ENCODE measurements at places on chromosomes 1 and 21.

- no peak for DNase-seq
These were observed 287.1 kb upstream of the ADGRL4 start for GRCh38 chr1:79293611-79294010.

DNA sequence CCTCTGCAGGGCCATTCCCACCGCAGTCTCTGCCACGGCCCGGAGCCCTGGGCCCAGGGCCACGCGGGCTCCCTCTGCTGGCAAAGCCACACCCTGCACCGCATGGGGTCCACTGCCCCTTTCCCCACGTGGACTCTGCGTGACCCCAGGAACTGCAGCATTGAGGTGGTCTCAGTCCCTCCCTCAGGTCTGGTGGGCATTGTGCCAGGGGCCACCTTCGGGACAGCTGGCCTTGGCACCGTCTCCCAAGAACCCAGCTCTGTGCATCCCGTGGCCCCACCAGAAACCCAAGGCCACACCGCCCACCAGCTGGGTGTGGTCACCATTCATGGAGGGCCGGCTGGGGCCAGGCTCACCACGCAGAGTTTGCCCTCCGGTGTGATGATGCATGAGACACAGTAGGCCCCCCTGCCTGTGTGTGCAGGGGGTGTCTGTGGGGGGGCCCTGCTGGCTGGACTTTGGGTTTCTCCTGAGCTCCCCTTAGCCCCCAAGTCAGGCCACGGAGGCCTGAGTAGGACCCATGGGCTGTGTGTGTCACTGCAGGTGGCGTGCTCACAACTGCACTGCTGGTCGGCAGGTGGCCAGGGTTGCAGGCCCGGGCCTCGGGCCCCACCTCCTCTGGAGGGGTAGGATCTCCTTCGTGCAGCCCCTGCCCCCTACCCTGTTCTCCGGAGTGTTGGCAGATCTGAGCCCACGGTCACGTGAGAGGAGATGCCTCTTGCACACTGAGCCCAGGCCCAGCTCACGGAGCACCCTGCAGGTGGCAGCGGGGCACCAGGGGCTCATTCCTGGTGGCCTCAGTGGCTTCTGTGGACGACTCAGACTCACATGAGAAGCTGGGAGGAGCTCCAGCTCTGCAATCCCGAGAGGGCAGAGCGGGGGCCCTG is 5.8 kb downstream of the VWA1 start:
- peak; percentile 54 for DNase-seq

DNA sequence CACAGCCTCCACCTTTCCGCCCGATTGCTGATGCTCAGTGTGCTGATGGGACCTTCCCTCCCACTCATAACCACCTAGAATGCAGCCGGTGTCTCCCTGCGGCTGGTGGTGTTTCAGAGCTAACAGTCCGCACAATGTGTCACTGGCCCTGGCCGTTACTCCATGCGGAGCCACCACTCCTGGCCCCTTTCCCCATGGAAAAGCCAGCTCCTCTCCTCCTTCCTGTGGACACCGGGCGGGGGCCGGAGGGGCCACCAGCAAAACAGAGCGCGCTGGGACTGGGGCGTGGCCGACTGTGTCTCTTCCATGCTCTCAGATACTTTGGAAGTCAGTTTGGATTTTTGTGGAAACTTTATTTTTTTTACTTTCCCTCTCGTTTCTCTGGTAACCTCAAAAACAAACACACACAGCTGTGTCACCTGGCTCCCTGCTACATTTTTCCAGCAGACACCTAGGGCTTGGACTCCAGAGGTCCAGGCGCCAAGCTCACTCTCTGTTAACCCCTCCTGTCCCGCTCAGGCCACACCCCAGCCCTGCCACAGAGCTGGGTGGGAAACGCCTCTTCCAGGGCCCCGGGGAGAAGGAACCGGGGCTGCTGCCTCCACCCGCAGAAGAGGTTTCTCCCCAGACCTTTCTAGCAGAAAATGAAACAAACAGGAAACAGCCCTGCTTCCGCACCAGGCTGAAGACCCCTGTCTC is 32.5 kb upstream of the COL6A2 start:
- DNase-seq, result no peak

DNA sequence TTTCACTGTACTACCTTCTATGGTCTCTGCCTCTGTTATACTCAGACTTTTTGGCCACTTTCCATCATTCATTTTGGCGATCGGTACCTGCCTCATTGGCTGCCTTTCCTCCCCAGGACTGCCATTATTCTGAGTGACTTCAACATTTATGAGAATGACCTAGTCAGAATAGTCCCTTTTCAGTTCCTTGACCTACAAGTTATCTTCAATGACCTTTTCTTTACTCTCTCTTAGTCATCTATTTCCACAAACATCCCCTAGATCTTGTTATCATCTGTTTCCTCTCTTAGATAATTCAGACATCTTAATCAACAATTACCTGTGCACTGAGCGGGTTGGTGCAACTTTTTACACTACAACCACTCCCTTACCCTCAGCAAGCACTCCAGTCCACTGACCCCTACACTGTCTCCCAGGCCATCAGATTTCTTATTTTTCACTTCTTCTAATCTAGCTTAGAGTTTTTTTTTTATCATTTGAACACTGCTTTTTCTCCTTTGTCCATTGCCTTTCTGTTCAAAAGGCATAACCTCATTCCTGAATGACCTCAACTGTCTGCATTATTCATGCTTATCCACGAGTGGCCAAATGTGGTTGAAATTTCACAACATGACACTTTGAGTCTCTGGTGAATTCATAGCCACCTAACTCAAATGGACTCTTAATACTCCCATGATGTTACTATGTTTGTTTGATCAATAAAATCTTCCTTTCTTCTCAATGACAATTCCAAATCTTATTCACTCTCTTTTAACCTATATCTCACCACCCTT is 112.7 kb downstream of the HMCN1 start:
- no peak for DNase-seq

- DNase-seq, result peak; percentile 59
These were observed 65.4 kb downstream of the MACF1 start for GRCh38 chr1:39269791-39270342.

GRCh38 chr1:74436078-74436477 is 76.3 kb downstream of the LRRC53 start:
- DNase-seq, result no peak

DNA sequence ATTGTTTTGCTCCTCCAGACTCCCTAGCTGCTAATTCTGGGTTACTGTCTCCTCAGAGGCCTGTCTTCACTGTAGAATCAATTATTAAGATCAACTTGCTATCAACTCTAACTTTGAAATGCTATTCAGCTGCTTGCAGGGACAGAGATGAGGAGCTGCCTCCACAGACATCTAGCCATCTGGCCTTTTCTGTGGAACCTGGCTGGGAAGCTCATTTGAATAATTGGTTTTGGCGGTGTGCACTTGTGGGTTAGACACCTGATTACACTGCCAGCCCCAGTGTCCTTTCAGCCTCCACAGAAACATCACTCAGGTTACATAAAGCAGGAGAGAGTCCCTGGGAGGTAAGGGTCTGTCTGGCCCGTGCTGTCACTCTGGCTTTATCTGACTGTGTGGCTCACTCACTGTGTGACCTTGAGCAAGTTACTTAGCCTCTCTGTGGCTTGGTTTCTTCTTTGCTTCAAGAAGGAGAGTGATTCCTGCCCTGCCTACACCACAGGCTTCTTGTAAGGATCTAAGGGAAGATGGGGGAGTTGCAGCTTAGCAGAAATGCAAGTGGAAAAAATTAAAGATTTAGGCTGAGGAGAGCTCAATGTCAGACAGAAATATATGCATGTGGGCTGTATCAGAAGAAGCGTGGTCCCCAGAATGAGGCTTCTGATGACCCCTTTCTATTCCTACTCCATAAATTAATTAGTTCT is 131.6 kb downstream of the BEND5 start:
- DNase-seq, result peak; percentile 78

GRCh38 chr1:192545896-192546521 is 29.6 kb upstream of the RGS1 start:
- DNase-seq, result no peak

- no peak for DNase-seq
These were observed 263.2 kb downstream of the TM2D1 start for GRCh38 chr1:61461406-61462384.

DNA sequence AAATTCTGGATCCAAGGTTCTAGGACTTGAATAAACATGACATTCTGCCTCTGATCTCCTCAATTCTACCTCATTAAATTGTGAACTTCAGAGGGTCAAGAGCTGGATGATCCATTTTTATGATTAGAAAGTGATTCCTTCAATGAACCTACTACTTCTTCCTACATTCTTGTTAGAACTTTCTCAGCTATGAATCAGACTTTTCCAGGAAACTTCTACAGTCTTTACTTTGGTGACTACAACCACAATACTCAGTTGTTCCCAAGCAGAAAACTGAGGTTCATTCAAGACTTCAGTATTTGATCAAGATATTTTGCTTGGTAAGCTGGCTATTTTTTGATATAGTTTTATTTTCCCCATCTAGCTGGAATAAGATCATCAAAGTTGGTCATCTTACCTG is 51.4 kb downstream of the CDC7 start:
- DNase-seq, result no peak

DNA sequence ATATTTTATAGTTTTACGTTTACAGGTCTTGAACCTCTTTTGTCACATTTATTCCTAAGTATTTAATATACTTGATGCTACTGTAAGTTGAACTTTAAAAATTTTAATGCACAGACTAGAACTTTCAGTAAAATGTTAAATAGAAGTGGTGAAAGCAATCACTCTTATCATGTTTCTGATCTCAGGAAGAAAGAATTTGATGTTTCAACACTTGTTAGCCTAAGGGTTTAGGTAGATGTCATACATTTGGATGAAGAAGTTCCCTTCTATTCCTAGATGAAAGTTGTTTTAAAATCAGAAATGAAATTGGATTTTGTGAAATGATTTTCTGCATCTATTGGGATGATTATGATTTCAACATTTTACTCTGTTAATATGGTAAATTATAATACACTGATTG is 63.6 kb upstream of the TTLL7 start:
- no peak for DNase-seq

DNA sequence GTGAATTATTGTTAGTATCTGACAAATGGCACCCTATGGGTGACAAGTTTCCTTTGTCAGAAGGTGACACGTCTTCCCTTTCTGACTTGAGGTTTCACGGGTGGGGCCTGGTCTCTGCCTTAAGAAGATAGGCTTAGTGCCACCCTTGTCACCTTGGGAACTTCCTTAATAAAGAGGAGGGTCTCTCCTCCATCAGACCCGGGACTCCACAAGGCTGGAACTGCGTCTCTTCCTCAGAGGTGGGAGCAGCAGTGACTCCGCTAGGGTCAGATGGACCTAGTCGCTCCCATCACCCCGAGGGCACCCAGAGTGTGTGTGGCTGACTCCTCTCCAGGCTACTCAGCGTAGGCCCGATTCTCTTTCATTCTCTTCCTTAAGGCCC is 774 bp upstream of the WDTC1 start:
- peak; percentile 26 for DNase-seq

GRCh38 chr1:93694039-93694438 is 12.4 kb upstream of the BCAR3 start:
- no peak for DNase-seq

DNA sequence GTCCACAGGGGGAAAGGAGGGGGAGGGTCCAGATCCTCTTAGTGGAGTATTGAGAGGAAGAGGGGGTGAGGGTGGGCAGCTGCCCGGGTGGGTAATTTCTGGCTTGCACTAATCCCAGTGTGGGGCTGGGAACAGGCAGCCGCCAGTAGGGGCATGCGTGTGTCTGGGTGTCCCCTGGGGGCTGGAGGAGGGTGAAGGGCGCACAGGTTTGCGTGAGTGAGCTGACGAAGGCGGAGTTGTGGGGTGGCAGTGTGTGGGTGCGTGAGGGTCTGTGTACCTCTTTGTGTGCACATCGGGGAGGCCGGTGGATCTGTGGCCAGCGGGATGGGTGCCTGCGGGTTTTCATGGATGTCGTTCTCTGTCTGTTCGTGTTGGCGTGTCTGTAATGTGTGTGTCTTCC is 97.3 kb downstream of the PAX7 start:
- no peak for DNase-seq

DNA sequence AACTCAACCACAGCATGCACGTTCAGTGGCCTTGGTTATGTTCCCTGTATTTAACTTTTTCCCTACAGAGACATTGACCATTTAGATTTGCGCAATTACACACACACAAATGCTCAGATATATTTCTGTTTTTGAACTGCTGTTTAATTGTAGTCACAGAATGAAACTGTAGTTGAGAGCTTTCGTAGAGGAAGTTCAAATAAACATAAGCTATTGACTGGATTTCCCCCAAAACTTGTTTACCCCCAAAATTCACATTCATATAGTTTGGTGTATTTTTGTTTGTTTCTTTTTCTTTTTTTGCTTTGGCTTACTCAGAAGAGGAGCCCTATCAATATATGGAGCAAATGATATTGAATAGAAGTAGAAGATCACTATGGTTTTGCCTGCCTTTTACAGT is 921.0 kb downstream of the ADGRL2 start:
- no peak for DNase-seq

DNA sequence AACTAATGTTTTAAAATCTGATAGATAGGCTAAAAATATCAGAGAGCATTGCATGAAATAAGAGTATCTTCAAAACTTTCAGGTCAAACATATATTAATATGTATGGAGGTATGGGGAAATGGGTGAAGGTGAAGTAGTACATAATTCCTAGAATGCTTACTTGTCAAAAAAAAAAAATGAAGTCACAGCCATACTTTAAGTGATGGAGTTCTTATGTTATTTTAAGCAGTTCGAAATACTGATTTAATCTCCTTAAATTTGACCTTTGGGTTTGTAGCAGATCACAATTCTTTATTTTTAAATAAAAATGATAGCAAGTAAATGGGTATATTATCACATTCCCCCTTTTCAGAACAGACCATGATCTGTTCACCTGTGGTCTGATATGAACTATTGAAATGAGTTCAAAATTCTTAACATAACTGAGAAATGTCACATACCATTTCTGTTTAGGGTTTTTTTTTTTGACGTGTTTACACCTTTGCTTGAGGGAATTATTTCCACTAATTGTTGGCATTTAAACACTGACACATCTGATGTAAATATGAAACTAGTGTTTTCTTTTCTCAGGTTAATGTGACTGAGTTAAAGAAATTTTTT is 220.2 kb downstream of the GREM2 start:
- DNase-seq, result no peak

DNA sequence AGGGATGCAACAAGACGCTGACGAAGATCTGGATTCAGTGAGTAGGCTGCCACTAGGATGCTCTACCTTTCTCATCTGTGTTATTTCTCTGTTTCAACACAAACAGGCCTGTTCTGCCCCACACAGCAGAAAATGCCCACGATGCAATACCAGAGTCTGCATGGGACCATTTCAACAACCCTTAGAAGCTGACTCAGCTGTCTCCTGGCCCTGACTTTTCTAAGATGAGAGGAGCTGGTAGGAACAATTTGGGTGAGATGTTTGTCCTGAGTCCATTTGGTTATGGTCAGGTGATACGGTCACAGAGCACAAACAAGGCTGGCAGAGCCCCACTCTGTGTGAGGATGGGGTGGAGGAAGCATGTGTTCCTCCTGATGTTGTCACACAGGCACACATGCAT is 11.5 kb upstream of the SLC2A1 start:
- no peak for DNase-seq

DNA sequence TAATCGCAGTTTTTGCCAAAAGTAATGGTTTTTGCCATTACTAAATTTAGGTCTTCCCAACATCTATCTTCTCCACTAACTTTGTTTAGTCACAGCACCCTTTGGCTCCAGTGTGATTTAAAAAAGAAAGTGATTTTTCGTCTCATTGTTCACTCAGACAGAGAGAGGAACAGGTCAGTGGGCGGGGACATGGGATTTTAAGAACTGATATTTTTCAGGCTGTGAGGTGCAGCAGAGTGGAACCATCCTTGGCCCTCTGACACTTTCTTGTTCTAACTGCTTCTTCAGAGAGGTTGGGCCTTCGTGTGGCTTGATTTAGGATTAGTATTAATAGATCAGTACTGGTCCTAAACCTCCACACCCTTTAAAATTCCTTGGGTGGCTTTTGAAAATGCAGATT is 38.8 kb downstream of the CASQ2 start:
- no peak for DNase-seq

Data from adrenal gland (tissue), 19 donors.